ENCODE measurements at places on chromosomes 2 and 18.

GRCh38 chr18:9133225-9133624 is 3.4 kb upstream of the ANKRD12 start:
- DNase-seq, result no peak

DNA sequence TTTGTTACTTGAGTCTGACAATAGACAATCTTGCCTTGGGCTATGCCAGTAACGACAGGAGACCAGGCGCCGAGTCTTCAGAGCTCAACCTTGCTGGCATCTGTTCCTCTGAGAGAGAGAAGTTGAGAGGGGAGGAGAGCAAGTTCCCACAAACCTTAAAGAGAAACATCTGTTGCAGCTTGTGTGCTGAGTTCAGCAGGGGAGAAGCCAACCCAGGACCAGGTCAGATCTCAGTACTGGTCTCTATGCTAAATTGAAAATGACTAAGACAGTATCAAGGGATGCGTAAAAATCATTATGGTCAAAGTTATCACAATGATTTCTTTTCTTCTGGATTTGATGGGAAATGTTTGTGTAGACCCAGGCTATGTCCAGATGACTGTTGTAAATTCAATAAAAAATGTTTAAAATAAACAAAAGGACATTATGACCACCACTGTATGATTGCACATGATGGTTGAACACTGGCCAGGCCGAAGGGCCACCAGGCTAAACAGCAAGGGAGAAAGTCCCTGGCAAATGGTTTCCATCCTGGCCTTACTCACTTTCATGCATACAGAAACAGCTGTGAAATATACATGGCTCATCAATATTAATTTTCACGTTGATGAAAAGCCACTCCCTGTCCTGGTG is 100.3 kb upstream of the PMAIP1 start:
- DNase-seq, result no peak

GRCh38 chr2:217755027-217755745 is 247.6 kb downstream of the TNS1 start:
- no peak for DNase-seq

DNA sequence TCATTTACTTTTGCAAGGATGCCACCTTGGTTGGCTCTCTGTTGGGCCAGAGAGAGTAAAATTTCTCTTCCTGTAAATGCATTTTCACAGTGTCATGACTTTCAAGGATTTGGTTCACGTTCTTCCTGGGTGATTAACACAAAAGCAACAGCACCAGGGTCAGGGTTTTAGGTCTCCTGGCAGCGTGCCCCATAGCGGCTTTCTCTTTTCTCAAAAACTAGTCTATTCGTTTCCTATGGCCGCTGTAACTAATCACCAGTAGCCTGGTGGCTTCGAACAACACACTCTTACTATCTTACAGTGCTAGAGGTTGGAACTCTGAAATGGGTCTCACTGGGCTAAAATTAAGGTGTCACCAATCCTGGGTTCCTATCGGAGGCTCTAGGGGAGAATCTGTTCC is 56.3 kb upstream of the ACMSD start:
- DNase-seq, result no peak

GRCh38 chr2:121319941-121320340 is 34.9 kb upstream of the TFCP2L1 start:
- DNase-seq, result no peak

DNA sequence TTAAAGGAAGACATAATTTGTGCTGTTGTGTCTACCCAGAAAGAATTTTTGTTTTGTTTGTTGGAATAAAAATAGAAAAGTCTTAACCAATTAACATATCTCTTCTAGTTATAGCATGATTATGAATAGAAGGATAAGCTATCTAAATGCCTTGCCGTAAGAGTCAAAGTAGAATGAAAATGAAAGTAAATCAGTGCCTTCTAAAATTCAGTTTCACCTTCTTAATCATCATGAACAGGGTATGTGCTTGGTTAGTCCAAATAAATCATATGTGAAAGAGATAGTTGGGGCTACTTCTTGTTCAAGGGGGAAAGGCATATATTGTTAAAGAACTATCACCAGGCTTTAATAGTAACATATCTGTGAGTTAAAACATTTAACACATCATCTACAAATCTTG is 91.5 kb downstream of the GULP1 start:
- no peak for DNase-seq

- no peak for DNase-seq
Observed at GRCh38 chr2:219704878-219705277, 77.4 kb downstream of the SLC4A3 start.

GRCh38 chr18:53941601-53942338 is 282.7 kb downstream of the MBD2 start:
- DNase-seq, result no peak

GRCh38 chr2:64873472-64873924 is 115.7 kb upstream of the SLC1A4 start:
- peak; percentile 45 for DNase-seq

- DNase-seq, result no peak
Observed at GRCh38 chr2:133158024-133158423, 410.2 kb downstream of the NCKAP5 start.

DNA sequence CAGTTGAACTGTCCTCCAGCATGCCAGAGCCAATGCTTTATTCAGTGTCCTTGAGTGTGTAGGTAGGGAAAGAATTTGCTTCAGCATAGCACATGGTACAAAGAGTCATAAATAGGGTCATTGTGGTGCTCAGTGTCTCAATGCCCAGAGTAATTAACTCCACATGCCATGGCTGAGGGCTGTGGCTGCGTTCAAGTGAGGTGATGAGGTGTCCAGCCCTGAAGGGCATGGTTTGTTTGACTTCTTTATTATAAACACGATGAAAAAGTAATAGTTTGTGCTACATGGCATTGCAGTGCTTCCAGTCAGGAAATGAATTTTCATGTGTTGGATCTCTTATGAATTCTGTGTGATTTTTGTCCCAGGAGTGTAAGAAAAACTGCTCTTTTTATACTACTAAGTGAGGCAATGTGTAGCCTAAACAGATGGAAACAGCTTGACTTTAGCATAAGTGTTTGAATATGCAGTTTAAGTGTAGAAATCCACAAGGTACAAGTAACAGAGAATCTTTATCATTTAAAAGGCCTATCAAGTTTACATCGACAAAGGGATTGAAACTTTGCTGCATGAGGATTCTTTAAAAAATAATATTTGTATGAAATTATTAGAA is 507.9 kb upstream of the CDH2 start:
- no peak for DNase-seq

DNA sequence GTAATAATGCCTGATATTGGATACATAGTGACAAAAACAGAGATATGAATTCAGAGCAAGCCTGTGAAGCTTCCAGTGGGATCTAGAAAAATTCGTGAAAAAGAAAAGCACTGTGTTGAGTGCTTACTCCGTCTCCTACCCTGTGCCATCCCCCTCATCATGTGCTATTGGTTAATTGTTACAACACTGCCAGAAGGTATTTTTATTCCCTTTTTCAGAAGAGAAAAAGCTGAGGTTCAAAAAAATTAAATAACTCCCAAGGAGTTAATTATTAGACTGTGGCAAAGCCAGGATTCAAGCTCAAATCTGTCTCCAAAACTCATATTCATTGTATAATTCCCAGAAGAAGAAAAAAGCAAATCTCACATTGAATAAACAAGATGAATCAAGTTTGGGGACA is 735.5 kb upstream of the ACVR2A start:
- no peak for DNase-seq

- DNase-seq, result peak; percentile 82
Observed at GRCh38 chr2:240895656-240896388, at the start of gene MAB21L4. Gene MAB21L4 (minus strand): TSS chr2:240896156. CDS start chr2:240895997, 159 bp downstream.

DNA sequence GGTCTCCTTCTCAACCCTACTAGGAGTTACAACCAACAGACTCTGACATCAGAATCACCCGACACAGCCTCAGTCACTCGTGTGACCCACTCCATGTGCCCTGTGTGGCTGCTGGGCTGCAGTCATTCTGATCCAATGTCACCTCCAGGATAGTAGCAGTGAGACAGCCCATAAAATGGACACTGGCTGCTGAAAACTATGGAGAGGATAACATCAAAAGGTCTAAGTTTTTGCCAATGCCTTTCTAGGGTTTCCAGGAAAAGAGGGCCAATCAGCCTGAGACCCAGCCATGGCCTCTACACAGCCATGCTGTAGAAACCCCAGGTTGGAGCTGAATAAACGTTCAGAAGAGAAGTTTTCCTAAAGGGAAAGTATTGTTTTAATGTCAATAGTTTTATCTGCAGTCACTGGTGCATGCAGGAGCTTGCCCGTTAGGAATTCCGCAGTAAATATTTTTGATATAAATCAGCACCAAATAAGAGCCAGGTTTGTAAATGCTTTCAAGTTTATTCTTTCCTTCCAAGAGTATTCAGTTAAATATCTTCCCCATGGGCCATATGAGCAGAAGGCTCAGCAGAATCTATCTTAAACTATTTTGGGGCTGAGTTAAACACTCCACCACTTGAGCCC is 92.2 kb upstream of the PID1 start:
- DNase-seq, result no peak

GRCh38 chr2:231052494-231053451 is 3.9 kb upstream of the PSMD1 start:
- peak; percentile 73 for DNase-seq

GRCh38 chr2:31234683-31235503 is 941 bp downstream of the EHD3 start:
- no peak for DNase-seq

GRCh38 chr2:15570104-15570503 is 9.0 kb upstream of the NBAS start:
- no peak for DNase-seq

DNA sequence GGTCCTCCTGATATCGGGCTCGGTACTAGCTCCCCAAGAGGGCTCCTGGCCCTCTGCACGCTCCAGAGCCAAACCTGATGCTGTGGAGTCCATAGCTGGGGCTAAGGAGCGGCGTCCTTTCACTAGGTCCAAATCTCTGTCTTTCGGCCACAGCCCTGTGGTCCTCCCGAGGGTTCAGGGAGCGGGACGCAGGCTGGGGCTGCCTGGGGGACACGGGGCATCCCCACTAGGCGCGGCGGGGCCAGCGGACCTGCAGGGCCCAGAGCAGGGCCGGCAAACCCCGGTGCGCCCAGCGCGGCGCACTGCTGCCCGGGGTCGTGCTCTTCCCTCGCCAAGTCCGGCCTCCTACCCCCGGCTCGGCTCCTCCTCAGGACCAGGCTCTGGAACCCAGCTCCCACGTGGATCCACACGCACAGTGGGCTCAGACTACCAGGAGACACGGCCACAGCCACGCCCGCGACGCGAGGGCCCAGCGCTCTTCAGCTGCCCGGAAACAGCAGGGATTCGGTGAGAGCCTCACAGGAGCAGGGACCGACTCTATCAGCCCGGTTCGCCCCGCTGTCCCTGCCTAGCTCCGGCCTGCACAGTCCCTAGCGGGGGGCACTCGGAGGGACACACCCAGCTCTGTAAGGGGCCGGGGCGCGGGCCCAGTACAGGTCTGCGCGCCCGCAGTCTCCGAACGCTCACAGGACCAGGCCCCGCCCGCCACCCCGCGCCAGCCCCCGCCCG is 593 bp downstream of the ZNF514 start:
- peak; percentile 39 for DNase-seq

GRCh38 chr2:183919926-183920325 is 678.4 kb upstream of the ZNF804A start:
- no peak for DNase-seq

GRCh38 chr2:19646987-19647386 is 254.8 kb downstream of the TTC32 start:
- DNase-seq, result no peak

- DNase-seq, result no peak
Observed at GRCh38 chr2:120347396-120348060, 1.6 kb downstream of the INHBB start.

- DNase-seq, result no peak
Observed at GRCh38 chr18:37242091-37242490, 323.5 kb downstream of the CELF4 start.

DNA sequence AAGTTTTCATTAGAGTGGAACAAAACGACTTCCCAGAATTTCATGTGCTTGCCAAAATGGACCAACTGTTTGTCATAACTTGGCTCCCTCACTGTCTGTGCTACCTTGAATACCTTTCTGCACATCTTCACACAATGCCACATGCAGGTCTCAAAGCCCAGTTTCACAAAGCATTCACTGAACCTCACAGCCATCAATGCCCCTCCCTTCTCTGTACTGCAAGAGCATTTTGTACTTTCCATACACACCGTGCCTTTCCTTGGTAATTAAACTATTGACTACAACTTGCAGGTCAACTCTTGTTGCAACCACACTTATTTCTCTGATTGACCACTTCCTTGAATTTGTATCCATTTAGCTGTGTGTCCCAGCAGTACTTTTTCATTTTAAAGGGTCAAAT is 50.5 kb downstream of the PAX3 start:
- DNase-seq, result no peak

DNA sequence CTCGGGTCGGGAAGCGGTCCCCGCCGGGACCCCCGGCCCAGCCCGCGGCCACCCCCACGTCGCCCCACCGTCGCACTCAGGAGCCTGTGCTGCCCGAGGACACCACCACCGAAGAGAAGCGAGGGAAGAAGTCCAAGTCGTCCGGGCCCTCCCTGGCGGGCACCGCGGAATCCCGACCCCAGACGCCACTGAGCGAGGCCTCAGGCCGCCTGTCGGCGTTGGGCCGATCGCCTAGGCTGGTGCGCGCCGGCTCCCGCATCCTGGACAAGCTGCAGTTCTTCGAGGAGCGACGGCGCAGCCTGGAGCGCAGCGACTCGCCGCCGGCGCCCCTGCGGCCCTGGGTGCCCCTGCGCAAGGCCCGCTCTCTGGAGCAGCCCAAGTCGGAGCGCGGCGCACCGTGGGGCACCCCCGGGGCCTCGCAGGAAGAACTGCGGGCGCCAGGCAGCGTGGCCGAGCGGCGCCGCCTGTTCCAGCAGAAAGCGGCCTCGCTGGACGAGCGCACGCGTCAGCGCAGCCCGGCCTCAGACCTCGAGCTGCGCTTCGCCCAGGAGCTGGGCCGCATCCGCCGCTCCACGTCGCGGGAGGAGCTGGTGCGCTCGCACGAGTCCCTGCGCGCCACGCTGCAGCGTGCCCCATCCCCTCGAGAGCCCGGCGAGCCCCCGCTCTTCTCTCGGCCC is 13.6 kb downstream of the SPEG start:
- DNase-seq, result no peak

- no peak for DNase-seq
Observed at GRCh38 chr2:119250718-119251290, 27.2 kb downstream of the STEAP3 start.

GRCh38 chr2:219478916-219479315 is 19.8 kb upstream of the GMPPA start:
- no peak for DNase-seq

DNA sequence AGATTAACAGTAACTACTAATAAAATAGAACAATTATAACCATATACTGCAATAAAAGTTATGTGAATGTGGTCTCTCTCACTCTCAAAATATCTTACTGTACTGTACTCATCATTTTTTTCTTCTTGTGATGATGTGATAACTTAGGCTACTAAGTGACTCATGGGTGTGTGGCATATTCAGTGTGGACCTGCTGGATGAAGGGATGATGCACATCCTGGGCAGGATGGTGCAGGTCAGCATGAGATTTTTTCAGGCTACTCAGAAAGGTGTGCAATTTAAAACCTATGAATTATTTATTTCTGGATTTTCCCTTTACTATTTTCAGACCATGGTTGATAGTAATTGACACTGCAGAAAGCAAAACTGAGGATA is 90.7 kb downstream of the NCKAP5 start:
- DNase-seq, result no peak

DNA sequence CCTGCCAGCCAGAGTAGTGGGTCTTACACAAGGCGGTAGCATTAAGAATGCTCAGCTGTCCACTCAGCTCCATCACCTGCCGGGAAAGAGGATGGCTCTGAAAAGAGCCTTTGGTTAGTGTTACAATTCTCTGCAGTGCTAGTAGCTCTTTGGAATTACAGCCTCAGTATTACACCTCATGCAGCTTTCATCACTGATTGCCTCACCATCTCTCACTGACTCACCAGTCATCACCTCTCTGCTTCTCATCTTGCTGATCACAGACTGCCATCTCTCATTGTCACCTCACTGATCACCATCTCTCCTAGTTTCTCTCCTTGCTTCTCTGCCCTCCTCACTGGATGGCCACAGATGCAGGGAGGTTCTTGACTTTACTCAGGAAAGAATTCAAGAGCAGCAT is 573.5 kb upstream of the SETBP1 start:
- DNase-seq, result no peak
